Effector memory CD4-positive, alpha-beta T cell (primary cell): ENCODE measurements at places on chromosomes 12 and 14.

GRCh38 chr12:91703491-91704283 is 442.0 kb downstream of the BTG1 start:
- H3K4me3 ChIP-seq: no peak overlapping the region
- H3K27ac ChIP-seq: no peak overlapping the region
- no peaks in the 10 kb centered on the region for H3K27me3 ChIP-seq
- H3K36me3 ChIP-seq: no peaks in the 10 kb centered on the region
- no peaks in the 10 kb centered on the region for H3K4me1 ChIP-seq

- no peaks in the 10 kb centered on the region for H3K27me3 ChIP-seq
- no peak overlapping the region for H3K27ac ChIP-seq
- no peaks in the 10 kb centered on the region for H3K4me1 ChIP-seq
- no peaks in the 10 kb centered on the region for H3K36me3 ChIP-seq
- no peak for DNase-seq
- H3K4me3 ChIP-seq: no peak overlapping the region
These were observed 5.7 kb downstream of the MAP3K9 start for GRCh38 chr14:70803321-70804310.

GRCh38 chr12:6370994-6371754 is 4.2 kb downstream of the SCNN1A start:
- H3K27ac ChIP-seq: no peak overlapping the region
- DNase-seq: no peak
- no peak overlapping the region for H3K4me3 ChIP-seq
- no peaks in the 10 kb centered on the region for H3K27me3 ChIP-seq
- H3K36me3 ChIP-seq: no peaks in the 10 kb centered on the region

- no peak for DNase-seq
- H3K27me3 ChIP-seq: no peaks in the 10 kb centered on the region
- H3K4me3 ChIP-seq: no peak overlapping the region
- no peaks in the 10 kb centered on the region for H3K4me1 ChIP-seq
These were observed 77.7 kb upstream of the GNPNAT1 start for GRCh38 chr14:52868911-52869618.

GRCh38 chr14:36177489-36177888 is 967 bp upstream of the PTCSC3 start:
- no peaks in the 10 kb centered on the region for H3K27me3 ChIP-seq
- no peak for DNase-seq
- no peak overlapping the region for H3K27ac ChIP-seq
- H3K36me3 ChIP-seq: no peaks in the 10 kb centered on the region
- no peak overlapping the region for H3K4me3 ChIP-seq

DNA sequence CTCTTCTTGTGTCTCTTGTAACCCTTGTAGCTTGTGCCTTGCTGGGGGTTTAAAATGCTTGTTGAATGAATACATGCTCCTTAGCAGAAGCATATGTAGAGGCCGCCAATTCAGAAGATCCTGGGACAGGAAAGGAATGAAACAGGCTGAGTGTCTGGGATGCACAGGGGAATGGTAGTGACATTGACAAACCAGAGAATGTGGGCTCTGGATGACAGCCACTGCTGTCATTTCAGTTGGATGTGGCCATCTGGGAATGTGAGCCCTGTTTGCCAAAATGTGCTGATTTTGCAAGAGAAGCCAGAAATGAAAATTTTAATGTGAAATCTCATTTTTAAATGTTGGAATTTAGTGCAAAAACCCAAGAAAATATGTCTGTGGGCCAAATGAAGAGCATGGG is 136.8 kb downstream of the DACT1 start:
- DNase-seq: no peak
- H3K36me3 ChIP-seq: no peaks in the 10 kb centered on the region
- H3K4me3 ChIP-seq: no peak overlapping the region

- H3K27me3 ChIP-seq: no peaks in the 10 kb centered on the region
- no peaks in the 10 kb centered on the region for H3K4me1 ChIP-seq
- H3K4me3 ChIP-seq: no peak overlapping the region
- H3K27ac ChIP-seq: no peak overlapping the region
- no peaks in the 10 kb centered on the region for H3K36me3 ChIP-seq
- no peak for DNase-seq
These were observed 6.8 kb upstream of the PHC1 start for GRCh38 chr12:8907513-8907912.

DNA sequence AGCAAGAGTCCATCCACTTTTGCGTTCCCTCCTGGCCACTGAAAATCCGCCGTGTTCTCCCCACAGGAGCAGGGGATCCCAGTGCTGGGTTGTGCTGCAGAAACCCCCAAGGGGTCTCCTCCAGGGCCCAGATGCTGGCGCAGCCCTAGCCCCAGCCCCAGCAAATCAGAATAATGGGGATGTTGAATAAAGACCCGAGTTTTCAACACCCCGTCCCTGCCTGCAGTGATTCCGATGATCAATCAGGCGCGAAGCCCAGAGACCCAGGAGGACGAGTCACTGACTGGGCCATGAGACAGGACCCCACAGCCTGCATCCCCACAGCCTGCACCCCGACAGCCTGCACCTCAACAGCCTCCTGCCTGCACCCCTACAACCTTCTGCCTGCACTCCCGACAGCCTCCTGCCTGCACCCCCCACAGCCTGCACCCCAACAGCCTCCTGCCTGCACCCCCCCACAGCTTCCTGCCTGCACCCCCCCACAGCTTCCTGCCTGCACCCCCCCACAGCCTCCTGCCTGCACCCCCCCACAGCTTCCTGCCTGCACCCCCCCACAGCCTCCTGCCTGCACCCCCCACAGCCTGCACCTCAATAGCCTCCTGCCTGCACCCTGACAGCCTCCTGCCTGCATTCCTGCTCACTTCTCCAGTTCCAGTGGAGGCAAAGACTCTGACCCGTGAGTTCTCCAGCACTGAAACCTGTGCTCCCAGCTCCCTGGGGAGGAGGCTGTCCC is 37.2 kb downstream of the TNFAIP2 start:
- no peak overlapping the region for H3K27ac ChIP-seq
- H3K27me3 ChIP-seq: no peaks in the 10 kb centered on the region
- no peaks in the 10 kb centered on the region for H3K4me1 ChIP-seq
- no peak overlapping the region for H3K4me3 ChIP-seq
- H3K36me3 ChIP-seq: no peaks in the 10 kb centered on the region
- DNase-seq: no peak

DNA sequence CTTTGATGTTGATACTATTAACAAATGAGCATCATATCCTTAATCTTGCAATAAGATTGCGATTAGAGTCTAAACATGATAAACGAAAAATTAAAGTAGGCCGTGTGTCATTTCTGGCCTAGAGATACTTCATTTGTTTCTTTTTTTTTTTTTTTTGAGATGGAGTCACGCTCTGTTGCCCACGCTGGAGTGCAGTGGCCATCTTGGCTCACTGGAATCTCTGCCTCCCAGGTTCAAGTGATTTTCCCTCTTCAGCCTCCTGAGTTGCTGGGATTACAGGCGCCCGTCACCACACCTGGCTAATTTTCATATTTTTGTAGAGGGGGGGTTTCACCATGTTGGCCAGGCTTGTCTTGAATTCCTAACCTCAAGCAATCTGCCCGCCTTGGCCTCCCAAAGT is 446.9 kb downstream of the PCNX1 start:
- no peak overlapping the region for H3K4me3 ChIP-seq
- DNase-seq: no peak
- no peak overlapping the region for H3K27ac ChIP-seq
- H3K36me3 ChIP-seq: no peaks in the 10 kb centered on the region
- no peaks in the 10 kb centered on the region for H3K27me3 ChIP-seq

DNA sequence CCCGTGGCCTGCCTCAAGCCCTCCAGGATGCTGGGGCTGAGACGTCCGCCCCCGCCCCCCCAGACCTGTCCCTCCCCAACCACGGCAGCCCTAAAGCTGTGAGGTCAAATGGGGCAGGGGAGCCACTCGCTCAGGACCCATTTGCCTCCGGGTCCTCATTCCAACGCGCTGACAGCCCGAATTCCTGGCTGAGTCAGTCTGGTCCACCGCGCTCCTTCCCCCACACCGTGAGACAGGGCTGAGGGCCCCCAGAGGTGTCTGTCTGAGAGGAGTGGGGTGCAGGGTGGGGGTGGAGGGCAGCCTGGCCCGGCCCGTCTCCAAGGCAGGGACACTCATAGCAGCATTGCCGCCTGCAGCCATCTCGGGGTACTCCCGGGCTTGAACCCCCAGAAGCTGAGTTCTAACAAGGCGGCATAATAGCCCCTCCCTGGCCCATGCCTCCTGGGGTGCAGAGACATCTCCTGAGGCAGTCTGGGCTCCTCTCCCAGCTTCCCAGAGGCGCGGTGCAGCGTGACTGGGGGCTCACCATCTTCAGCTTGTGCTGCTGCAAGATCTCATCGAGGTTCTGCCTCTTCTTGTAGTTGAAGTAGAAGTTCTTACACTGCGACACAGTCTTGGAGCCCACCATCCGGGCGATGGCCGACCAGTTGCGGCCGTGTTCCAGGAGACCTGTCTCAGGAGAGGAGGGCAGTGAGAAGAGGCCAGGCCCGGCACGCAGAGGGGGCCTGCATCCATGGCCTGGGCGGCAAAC is 90.5 kb downstream of the RFLNA start:
- no peak overlapping the region for H3K27ac ChIP-seq
- DNase-seq: no peak
- H3K36me3 ChIP-seq: peaks cover 32% of the 10 kb centered on the region
- H3K4me3 ChIP-seq: no peak overlapping the region
- H3K27me3 ChIP-seq: no peaks in the 10 kb centered on the region
- peaks cover 9% of the 10 kb centered on the region for H3K4me1 ChIP-seq
